Activated T-cell treated with anti-CD3 and anti-CD28 coated beads, Interleukin-2, amount 50 U/mL, for 72 hours (primary cell): ENCODE measurements at places on chromosomes 4 and X.
A peak's percentile ranks its signal among the peaks of the same experiment; 100 is the strongest.

- DNase-seq = peak; percentile 37
- no peaks in the 10 kb centered on the region for H3K36me3 ChIP-seq
- H3K4me1 ChIP-seq = peaks cover 17% of the 10 kb centered on the region
- H3K27ac ChIP-seq = no peak overlapping the region
Measured at GRCh38 chr4:95181243-95181995, 367.4 kb downstream of the UNC5C start.

DNA sequence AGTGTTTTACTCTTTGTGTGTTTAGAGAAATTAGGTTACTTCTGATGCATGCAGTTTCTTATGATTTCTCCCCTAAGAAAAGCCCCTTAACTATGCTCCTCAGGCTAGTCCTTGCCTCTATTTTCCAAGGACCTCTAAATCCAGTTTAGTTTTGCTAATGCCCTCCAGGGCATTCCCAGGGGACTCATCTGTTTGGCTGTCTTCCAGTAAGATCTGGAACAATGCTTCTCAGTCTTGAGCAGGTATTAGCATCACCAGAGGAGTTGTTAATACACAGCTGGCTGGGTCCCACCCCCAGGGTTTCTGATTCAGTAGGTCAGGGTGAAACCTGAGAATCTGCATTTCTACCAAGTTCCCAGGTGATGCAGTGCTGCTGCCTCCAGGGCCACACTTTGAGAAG, 56.9 kb downstream of the OTC start:
- peaks cover 19% of the 10 kb centered on the region for H3K27me3 ChIP-seq
- no peak overlapping the region for H3K4me3 ChIP-seq
- no peak overlapping the region for H3K27ac ChIP-seq
- DNase-seq = no peak
- no peaks in the 10 kb centered on the region for H3K36me3 ChIP-seq

- no peak for DNase-seq
- H3K27me3 ChIP-seq = peaks cover 7% of the 10 kb centered on the region
- H3K4me1 ChIP-seq = no peaks in the 10 kb centered on the region
- no peak overlapping the region for H3K4me3 ChIP-seq
Measured at GRCh38 chrX:29948653-29949052, 266.7 kb upstream of the MAGEB2 start.

DNA sequence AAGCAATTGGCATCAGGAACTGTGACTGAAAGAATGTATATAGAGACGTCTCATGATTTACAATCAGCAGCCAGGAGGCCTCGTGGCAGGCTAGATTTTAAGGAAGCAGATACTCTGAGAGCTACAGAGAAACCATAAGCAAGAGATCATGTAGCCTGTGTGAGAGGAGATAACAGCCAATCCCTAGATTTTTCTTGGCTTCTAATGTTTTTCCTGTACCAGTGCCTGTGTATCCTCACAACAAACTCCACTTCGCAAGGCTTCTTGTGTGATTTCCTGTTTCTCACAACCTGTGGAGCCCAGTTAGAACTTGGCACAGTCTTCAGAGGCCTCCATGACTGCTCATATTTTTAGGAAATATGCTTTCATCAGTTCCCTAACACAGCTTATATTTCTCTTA, 147.9 kb downstream of the PTCHD1 start:
- H3K27me3 ChIP-seq = no peaks in the 10 kb centered on the region
- no peaks in the 10 kb centered on the region for H3K4me1 ChIP-seq
- H3K27ac ChIP-seq = no peak overlapping the region
- H3K4me3 ChIP-seq = no peak overlapping the region
- H3K36me3 ChIP-seq = no peaks in the 10 kb centered on the region
- no peak for DNase-seq

GRCh38 chr4:81808011-81808672, 336.4 kb upstream of the RASGEF1B start:
- DNase-seq = no peak
- H3K4me1 ChIP-seq = peaks cover 1% of the 10 kb centered on the region
- peaks cover 34% of the 10 kb centered on the region for H3K27me3 ChIP-seq
- no peak overlapping the region for H3K4me3 ChIP-seq

DNA sequence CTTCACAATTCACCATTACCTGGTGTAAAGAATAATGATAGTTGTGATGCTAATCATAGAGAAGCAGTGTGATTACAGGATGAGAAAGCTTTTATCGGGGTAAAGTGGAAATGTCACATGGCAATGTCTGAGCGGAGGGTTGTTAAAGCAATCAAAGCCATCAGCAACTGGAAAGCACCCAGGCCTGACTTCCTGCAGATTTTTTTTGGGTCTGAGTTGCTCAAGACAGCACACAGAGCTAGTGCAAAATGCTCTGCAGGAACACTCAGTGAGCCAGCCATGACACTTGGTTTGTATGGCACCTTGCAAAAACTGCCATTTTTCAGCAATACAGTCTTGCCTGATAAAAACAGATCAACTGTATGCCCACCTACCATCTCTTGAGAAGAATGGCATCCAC, 152.9 kb downstream of the COL4A6 start:
- no peak overlapping the region for H3K27ac ChIP-seq
- DNase-seq = no peak
- H3K27me3 ChIP-seq = peaks cover 48% of the 10 kb centered on the region
- no peak overlapping the region for H3K4me3 ChIP-seq
- H3K4me1 ChIP-seq = no peaks in the 10 kb centered on the region

DNA sequence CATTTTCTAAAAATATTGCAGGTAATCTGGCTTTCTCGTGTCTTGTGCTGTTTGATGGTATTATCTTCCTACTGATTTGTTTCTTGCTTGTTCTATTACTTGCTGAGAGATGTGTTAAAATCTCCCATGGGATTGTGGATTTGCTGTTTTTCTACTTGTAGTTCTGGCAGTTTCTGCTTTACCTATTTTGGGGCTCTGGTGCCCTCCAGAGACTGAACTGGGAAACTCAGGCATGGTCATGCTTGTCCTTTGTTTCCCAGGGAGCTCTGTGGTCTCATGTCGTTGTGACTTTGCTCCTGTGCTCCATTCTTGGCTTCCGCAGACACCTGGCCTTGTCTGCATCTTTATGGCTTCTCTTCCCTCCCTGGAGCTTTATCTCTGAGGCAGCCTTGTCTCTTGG, 39.5 kb downstream of the NSD2 start:
- H3K4me3 ChIP-seq = no peak overlapping the region
- DNase-seq = no peak
- H3K27me3 ChIP-seq = no peaks in the 10 kb centered on the region
- H3K27ac ChIP-seq = no peak overlapping the region
- peaks cover 43% of the 10 kb centered on the region for H3K36me3 ChIP-seq

DNA sequence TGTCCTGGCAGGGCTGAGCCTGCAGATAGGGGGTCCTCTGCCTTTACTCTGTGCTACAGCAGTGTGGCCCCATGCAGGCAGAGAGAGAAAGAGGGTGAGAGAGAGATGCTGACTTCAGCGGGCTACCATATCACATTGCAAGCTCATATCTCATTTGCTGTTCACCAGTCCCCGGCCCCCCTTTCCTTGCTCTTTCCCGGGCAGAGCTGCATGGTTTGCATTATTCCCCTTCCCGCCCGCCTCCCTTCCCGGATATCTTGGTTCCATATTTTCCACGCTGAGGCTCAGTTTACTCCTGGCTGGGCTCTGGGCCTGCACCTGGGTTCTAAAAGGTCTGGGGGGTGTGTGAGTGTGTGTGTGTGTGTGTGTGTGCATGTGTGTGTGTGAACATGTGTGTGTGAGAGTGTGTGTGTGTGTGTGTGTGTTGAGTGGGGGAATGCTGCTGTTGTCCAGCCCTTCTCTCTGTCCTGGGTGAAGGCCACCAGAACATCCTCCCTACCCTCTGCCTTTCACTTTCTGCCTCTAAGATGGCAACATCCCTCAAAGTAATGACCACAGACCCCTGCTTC, 63.5 kb downstream of the PJA1 start:
- no peaks in the 10 kb centered on the region for H3K36me3 ChIP-seq
- peaks cover 6% of the 10 kb centered on the region for H3K27me3 ChIP-seq
- H3K4me3 ChIP-seq = no peak overlapping the region
- no peak overlapping the region for H3K27ac ChIP-seq
- no peak for DNase-seq

DNA sequence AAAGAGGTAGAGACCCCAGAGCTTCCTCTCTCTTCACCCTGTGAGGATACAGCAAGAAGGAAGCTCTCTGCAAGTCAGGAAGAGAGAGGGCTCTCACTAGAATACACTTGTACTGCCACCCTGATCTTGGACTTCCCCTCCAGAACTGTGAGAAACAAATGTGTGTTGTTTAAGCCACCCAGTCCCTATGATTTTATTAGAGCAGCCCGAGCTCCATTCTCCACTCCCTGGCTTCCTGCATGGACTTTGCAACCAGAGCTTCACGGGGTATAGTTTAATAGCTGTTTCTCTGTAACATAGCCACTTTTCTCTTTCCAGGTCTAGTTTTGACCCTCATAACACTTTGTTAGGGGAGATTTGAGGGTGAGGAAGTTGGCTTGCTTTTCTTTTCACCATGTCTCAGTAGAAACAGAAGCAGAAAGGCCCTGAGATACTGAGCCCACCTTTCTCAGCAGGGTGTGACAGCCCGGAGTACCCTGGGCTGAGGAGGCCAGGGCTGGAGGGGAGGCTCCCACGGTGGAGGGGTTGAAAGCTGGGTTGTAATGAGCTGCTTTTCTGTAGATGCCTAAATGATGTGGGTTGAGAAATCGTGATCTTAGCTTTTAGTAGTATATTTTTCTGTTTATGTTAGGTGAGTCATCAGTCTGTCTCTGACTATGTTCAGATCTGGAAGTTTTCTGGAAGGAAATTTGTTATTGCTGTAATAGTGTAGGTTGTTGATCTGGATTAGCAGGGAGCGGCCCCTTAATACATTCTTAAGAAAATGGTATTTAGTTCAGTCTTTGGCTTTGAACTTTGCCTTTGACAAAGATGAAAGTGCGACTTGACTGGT, 118.6 kb downstream of the PTTG2 start:
- DNase-seq = no peak
- peaks cover 50% of the 10 kb centered on the region for H3K4me1 ChIP-seq
- H3K36me3 ChIP-seq = no peaks in the 10 kb centered on the region
- H3K27ac ChIP-seq = peak overlapping the region; percentile 81

GRCh38 chr4:20249333-20249732, 2.4 kb upstream of the SLIT2 start:
- H3K4me3 ChIP-seq = no peak overlapping the region
- no peak overlapping the region for H3K27ac ChIP-seq
- H3K4me1 ChIP-seq = peaks cover 10% of the 10 kb centered on the region

DNA sequence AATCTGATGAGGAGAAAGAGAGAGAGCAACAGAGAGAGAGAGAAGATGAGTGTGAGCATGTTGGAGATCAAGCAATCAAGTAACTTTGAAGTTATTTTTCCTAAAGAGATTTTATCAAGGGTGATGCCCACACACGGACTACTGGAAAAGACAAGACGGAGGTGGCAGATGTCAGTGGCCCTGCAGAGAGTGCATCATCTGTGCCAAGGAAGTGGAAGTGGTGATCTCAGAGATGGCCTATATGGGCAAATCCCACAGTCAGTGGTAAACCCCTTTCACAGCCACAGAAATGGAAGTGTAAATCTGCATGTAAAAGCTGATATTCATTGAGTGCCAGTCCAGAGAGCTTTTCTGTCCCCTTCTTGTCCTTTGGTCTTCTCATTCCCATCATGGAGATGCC, 577.2 kb upstream of the AADAT start:
- H3K27me3 ChIP-seq = no peaks in the 10 kb centered on the region
- no peak for DNase-seq
- H3K36me3 ChIP-seq = peaks cover 1% of the 10 kb centered on the region
- H3K4me1 ChIP-seq = no peaks in the 10 kb centered on the region
- no peak overlapping the region for H3K27ac ChIP-seq

DNA sequence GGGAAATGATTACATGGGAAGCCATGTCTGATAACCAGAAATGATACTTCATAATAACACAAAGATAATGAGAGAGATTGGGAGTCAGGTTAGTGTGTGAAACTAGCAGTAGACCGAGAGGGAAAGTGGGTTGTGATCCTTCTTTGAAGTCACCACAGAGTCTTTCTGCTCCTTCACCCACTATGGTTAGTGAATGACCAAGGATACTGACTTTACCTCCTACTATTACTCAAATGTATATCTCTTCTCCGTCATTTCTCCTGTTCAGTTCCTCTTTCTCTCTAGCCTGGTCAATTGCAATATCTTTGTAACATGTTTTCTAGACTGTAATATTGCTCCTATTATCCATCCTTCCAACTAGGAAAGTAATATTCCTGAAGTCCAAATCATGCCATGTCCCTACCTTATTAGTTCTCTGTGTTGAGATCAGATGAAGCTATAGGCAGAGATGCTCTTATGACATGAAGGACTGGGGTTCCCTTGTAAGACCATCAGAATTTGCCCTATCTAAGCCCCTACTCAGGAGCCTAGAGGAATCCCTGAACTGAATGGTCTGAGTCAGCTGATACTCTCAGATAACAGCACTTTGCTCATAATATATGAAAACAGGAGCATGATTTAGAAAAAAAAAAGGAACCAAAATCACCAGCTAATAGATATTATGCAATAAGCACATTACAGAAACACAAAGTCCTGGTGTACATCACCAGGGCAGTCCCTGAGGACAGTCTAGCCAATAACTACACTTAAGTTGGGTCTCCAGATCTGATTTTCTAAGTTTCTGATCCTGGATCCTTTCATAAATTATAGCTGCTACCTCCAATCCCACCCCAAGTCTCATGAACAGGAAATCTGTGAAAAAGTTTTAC, 81.2 kb downstream of the SHROOM3 start:
- DNase-seq = no peak
- peaks cover 3% of the 10 kb centered on the region for H3K36me3 ChIP-seq
- no peak overlapping the region for H3K4me3 ChIP-seq
- no peak overlapping the region for H3K27ac ChIP-seq
- H3K27me3 ChIP-seq = no peaks in the 10 kb centered on the region

DNA sequence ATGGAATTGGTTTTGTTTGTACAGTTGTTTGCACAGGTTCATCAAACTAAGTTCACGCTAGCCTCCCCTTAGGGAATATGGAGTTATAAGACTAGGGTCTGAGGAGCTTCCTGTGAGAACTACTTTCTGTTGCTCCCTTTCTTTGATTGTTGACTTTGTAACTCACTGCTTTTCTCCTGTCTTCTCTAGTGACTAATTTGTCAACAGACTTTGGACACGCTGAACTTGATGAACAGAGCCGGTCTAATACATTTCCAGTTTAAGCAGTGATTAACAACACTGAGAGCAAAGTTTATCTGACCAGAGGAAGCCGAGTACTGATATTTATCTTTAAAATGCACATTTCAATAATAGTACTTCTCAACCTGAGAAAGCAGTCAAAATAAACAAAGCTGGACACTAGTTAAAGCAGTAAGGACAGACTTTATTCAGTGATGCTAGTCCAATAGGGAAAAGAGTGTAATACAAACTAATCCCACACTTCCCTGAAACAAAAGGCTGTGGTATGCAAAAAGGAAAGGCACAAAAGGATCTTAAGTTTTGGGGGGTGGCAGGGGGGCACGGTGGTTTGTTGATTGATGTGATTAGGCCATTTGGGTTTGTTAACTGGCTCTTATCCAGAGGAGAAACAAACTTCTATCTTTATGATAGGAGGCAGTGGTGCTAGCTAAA, 2.7 kb upstream of the NUDT9 start:
- no peak for DNase-seq
- no peaks in the 10 kb centered on the region for H3K27me3 ChIP-seq
- no peak overlapping the region for H3K4me3 ChIP-seq
- H3K4me1 ChIP-seq = peaks cover 28% of the 10 kb centered on the region
- H3K27ac ChIP-seq = no peak overlapping the region
- no peaks in the 10 kb centered on the region for H3K36me3 ChIP-seq

- H3K36me3 ChIP-seq = peaks cover 5% of the 10 kb centered on the region
- H3K4me1 ChIP-seq = peaks cover 20% of the 10 kb centered on the region
- no peak within 1 kb of the TSS for H3K27ac ChIP-seq
- peaks cover 82% of the 10 kb centered on the region for H3K27me3 ChIP-seq
- peak within 1 kb of the TSS; percentile 81 for H3K4me3 ChIP-seq
Measured at GRCh38 chrX:137565921-137566745, at the start of gene ZIC3. ZIC3 (plus strand) TSS chrX:137566127; CDS start chrX:137566692, 565 bp downstream.
